Right atrium auricular region (tissue), 2 donors: ENCODE measurements at places on chromosomes 7 and 10. TPM values are rescaled to one million over a fixed set of nuclear protein-coding genes. Genes with fewer than 3 reads are reported as not detected.

TMEM196 gene
- not detected for total RNA-seq

PRF1 gene
- 1.4 TPM for total RNA-seq

GRCh38 chr10:128280271-128280670 lies 154.0 kb upstream of the MKI67 start:
- DNase-seq, result no peak

DNA sequence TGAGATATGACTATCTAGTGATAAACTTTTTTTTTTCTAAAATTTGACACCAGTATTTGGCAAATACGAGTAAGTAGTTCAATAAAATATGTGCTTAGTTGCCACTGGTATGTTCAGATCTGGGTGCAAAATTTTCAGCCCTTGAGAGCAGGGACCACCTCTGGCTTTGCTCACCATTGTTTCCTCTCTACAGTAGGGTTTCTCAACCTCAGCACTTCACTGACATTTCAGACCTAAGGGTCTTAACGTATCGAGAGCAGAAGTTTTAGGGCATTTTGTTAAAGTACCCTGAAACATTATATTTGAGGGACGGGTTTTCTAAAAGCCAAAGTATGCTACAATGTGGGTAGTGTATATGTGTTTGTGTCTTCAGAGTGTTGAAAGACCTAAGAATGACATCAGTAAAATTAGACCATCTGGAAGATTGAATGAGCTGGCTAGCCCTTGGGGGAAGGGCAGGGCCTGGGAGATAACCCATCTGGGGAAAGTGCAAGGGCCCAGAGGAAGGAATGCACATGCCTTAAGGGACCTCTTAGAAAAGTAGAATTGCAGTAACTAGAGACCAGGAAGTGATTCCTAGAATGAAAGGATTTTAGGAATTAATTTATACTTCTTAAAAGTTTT lies 11.8 kb downstream of the BZW2 start:
- no peak for DNase-seq

NEUROD6 gene
- not detected for total RNA-seq

DNA sequence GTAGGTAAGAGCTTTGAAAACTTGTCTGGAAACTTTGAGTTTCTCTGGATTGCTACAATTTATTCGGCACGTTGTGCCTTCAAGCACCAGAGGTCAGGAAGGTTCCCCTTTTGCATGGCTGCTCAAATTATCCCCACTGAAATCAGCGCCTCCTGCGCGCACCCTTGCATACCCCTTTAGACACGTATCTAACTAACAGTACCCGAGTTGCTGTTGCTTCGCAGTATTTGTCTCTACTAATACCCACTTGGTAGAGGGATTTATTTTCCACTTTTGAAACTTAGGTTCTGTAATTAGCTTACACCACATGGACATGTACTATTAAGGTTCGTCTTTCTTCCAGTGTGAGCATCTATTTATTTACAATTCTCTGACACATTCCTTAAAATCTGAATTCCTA lies 1.6 kb downstream of the MEOX2 start:
- no peak for DNase-seq

- DNase-seq, result no peak
These were observed 148.9 kb downstream of the ARID5B start for GRCh38 chr10:62050346-62050892.

GRCh38 chr7:30177186-30177585 lies 42.4 kb downstream of the MTURN start:
- DNase-seq, result no peak

DNA sequence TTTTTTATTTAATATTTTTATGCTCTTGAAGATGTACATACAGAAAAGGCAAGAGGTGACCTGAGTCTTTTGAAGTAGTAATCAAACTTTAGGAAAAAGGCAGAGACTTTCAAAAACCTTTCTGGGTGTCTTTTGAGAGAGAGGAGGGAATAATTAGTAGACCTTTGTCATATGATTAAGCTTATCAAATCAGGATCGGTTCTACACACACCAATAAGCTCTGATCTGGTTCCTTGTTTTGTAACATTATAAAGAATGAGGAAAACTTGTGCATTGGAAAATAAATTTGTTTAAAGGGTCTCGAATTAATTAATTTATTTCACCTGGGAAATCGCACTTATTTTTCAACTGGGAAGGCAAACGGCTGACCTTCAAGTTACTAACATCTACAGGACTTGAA lies 11.9 kb downstream of the TWIST1 start:
- no peak for DNase-seq

DNA sequence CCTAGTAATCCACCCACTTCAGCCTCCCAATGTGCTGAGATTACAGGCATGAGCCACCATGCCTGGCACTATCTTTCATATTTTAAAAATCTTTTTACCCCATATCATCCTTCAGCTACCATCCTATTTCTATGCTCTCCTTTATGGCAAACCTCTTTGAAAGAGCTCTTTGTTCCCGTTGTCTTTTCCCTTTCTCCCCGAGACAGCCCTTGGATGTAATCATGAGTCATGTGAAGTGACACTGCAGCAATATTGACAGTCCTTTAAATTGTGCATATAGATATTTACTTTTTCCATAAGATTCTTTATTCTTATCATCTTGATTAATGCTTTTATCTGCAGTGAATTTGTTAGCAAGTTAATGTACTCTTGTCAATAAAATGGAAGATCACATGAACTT lies 286.6 kb downstream of the ANKRD7 start:
- no peak for DNase-seq

DNA sequence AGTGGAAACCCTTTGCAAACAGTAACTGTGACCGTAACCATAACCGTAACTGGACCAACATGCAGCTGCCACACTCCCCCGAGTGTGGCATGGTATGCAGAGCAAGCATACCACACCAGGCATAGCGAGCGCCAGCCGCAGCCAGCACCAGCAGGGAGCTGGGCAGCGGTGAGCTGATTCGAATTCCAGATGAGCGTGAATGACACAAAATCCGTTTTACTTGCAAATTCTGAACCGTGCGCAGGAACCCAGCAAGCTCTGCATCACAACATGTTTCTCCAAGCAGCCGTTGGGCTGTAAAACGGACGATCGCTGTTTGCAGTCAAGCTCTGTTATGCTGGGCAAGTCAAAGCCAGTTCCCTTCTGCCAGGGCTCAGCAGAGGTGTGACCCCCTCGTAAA lies 111.1 kb downstream of the OAT start:
- DNase-seq, result no peak

CALML3 gene
- total RNA-seq, result not detected

GRCh38 chr7:27250557-27251070 lies 8.0 kb downstream of the EVX1 start:
- no peak for DNase-seq

CTAGE6 gene
- not detected for total RNA-seq

DNA sequence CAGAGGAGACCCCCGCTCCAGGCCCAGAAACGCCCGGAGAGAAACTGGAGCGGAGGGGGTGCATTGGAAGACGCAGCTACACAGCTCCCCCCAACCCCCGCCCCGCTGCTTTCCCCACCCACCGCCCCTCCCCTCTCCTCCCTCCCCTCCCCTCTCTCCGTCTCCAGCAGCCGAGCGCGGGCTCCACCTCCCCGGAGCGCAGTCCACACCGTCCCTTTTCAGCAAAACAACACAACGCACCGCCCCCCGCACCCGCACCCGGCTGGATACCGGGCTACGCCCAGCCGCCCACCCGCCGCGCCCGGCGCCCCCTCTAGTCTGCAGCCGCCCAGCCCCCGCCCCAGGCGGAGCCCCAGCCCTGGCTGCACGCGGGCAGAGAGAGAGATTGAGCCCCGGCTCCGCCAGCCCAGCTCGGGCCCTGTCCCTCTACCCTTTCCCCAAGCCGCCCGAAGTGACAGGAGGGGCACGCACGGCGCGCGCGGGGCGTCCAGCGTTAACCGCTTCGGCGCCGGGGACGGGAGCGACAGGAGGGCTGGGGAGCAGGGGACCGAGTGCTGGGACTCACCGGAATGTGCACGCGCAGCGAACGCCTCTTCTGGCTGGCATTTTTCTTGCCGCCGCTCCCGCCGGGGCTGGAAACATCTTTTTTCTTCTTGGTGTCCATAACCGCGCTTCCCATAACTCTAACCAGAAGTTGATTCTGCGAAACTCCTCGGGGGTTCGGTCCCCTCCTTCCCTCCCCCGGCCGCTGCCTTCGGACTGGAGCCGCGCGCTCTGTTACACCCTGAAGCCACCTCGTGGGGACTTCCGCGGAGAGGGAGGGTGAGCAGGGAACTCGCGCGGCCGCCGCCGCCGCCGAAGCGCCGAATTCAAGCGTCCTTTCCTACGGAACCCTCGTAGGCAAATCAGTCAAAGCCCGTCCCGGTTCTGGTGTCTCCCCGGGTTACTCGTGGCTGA lies 695 bp downstream of the PRKAG2 start:
- DNase-seq, result peak; percentile 82

DNA sequence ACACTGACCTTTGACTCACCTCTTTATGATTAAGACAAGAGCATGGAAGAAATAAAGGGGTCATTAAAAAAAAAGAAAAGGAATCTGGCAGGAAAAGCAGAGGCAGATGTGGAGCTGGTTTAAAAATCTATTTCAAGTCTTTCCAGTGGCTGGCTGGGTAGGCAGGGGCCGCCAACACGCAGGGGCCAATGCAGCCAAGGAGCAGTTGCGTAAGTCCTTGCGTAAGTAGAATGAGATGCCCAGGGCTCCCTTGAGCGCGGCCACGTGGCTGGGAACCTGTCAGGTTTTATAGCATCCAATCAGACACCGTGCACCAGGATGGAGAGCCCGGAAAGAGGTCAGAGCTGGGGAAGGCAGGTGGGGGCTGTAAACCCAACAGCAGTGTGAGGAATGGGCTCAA lies 123.8 kb upstream of the INSYN2A start:
- DNase-seq, result no peak

TMEM176B gene
- 227 TPM for total RNA-seq

GRCh38 chr7:36047091-36047658 lies 105.9 kb upstream of the EEPD1 start:
- no peak for DNase-seq

FAM25G gene
- total RNA-seq, result not detected

GRCh38 chr7:99004781-99005500 lies 126.6 kb downstream of the TRRAP start:
- peak; percentile 49 for DNase-seq

LAMB1 gene
- total RNA-seq, result 52.2 TPM

- DNase-seq, result no peak
These were observed 69.2 kb downstream of the CNTNAP2 start for GRCh38 chr7:146185844-146186243.
